HS-27A (cell line): ENCODE measurements at places on chromosomes 12 and 14.

DNA sequence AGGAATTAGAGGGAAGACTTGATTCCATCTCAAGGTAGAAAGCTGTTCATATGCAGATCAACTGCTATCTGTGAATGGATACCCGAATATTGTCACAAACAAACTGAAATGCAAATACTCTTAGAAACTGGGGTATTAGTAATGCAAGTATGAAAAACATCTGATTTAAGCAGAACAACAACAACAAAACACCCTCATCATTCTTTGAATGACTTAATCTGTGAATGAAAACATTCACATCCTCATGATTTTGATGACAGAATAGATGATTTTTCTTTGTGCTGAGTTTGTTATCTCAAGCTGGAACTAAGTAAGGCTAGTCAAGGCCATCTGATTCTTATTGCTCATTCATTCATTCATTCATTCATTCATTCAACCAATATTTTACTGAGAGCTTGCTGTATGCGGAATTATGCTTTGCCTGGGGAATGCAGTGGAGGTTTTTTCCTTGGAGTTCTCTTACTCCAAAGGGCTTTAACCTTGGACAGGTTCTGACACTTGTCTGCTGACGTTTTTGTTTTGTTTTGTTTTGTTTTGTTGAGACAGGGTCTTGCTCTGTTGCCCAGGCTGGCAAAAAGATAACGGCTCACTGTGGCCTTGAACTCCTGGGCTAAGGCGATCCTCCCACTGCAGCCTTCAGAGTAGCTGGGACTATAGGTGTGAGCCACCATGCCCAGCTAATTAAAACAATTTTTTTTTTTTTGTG is 23.3 kb downstream of the OR10G3 start:
- no peak for DNase-seq

- DNase-seq, result no peak
Measured at GRCh38 chr12:111748151-111748672, 18.5 kb upstream of the ALDH2 start.

- DNase-seq, result no peak
Measured at GRCh38 chr14:53355581-53356112, 202.5 kb upstream of the DDHD1 start.

DNA sequence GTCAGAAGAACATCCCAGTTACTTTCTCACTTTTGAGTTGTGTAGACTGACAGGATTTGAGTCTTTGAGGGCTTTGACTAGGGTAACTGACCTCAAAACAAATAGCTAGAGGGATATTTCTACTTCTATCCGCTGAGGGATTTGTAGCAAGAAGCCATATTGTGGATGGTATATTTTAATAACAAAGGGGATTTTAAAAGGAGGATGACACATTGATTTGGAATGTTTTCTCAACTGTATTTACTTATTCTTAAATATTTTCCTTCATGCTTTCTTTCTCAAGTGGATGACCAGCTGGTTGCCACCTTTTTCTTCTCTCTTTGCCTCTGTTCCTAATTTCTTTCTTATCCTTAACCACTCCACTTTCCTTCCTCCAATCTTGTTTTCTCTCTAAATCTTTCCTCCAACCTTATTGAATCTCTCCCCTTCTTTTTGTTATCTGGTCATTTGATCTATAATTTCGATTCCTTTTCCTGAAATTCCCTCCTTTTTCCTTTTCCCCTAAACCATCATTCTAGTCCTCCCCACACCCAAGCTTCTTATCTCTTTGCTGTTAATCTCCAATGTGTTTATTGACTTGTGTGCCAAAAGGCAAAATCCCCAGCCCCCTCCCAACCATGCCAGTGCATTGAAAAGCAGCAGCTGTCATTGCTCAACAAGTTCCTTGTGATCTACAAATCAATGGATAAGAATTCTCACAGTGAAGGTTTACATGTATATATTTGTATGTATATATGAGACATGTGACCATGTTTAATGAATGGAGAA is 411.6 kb downstream of the RAD51B start:
- peak; percentile 34 for DNase-seq

- no peak for DNase-seq
Measured at GRCh38 chr12:16002880-16003279, 91.7 kb downstream of the DERA start.

DNA sequence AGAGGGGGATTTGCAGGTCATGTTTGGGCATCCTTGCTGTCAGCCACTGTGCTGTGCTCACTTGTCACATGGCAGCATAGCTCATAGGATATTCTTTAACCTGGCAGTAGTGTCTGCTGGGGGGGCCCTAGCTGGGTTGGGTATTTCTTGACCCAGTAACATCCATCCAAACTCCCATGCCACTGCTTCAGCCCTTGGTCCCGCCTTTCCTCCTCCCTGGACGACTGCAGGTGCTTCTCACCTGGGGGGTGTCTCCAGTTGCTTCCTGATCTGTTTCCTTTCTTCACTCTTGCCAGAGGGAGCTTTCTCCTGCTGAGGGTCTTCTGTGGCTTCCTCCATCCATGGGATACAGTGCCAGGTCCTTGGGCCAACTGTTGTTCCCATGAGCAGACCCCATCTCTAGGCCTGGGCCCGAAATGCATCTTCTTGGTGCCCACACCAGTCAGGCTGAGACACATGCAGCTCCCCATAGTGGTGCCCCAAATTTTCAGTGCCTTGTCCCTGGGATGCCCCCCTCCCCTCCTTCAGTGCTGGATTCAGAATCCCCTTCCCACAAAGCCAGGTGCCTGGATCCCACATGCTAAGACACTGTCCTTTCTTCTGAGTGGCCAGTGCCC is 20.5 kb downstream of the C14orf132 start:
- DNase-seq, result no peak

GRCh38 chr14:50001999-50002925 is 109.4 kb downstream of the ARF6 start:
- DNase-seq, result peak; percentile 70

DNA sequence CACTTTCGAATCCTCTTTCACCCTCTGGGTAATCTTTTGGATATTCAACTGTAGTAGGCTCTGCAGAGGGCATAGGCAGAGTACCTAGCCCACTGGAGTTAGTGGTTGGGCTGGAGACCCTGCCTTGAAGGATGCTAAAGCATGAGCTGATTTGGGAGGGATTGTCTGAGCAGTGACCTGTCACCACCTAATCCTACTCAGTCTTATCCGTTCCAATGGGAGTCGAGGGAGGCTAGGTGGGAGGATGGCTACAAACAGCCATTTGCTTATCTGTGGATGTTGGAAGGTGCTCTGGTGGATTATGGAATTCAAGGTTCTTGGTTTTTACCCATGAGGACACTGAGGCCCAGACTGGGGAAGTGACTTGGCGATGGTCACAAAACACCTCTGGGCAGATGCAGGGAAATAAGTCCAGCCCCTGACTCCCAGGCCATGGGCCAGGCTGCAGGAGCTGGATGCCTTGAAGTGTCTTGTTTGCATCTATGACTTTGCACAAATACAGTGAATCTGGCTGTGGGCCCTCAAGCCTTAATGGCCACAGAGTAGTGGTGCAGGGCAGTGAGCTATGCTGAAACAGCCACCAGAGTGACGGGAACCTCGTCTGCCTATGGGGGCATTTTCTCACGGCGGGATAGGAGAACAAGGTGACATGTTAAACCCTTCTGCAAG is 3.7 kb downstream of the KMT5A start:
- DNase-seq, result no peak
